ENCODE measurements at places on chromosomes 2 and 18.
A peak's percentile ranks its signal among the peaks of the same experiment; 100 is the strongest.

DNA sequence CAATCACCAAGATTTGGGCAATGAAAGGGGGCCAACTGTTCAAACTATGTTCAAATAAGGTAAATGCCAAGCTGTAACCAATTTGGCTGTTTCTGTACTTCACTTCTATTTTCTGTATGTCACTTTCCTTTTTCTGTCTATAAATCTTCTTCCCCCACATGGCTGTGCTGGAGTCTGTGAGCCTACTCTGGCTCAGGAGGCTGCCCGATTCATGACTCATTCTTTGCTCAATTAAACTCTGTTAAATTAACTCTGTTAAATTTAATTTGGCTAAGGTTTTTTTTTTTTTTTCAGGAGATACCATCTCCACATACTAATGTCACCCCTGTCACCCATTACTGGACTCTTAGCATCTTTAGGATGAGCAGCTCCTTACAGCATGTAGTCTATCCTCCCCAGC lies 178.8 kb upstream of the TWIST2 start:
- peak; percentile 55 for DNase-seq

DNA sequence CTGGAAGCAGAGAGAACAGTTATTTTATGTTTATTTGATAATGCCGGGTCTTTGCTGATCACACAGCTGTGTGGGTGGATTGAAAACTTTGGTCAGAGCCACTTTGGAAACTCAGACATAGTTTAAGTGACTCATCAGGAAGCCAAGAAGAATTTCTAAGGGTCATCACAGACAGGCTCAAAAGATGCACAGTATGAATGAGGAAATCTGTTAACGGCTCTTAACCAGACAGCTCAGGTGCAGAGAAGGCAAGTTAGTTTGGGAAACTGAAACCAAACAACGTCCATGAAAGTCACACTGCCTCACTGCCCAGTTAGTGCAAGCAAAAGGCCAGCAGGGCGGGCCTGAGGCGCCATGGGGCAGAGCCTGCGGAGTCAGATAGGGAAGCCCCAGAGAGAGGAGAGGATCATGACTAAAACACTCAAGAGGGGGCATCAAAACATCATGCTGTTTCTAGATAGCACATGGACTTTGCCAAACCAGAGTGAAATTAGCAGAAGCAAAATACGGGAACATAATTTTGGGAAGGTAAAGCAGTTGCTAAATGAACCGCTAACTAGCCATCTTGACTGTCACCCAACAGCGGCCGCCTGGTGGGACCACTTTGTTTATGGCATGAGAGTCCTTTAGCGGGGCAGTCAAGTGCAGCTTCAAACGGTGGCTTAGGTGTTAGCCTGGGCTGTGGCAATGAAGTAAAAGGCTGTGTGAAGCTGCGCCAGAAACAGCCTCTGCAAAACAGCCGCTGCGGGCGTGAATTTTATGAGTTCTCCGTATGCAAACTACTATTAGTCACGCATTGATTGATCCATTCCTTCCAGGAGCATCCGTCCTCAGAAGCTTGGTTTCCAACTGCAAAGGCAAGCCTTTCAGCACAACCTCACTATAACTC lies 101.2 kb downstream of the KCTD18 start:
- peak; percentile 90 for DNase-seq

DNA sequence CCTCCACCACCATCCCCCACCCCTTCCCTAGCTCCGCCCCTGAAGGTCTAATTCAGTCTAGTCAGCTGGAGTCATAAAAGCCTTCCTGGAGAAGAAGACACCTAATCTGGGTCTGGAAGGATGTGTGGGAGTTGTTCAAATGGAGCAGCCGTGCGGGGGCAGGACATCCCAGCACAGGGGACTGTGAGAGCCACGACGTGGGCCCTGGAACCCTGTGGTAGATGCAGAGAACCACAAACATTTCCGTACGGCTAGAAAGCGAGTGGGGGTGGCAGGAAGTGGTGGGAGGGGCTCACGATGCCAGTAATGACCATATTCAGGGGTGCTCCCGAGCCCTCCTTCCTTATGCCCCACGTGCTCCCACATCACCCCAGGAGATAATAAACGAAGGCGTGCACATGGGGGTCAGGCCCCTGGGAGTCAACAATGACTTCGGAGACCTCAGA lies 20.9 kb upstream of the COL6A3 start:
- peak; percentile 89 for DNase-seq

GRCh38 chr18:24190590-24190989 lies 51.7 kb downstream of the CABYR start:
- peak; percentile 13 for DNase-seq

DNA sequence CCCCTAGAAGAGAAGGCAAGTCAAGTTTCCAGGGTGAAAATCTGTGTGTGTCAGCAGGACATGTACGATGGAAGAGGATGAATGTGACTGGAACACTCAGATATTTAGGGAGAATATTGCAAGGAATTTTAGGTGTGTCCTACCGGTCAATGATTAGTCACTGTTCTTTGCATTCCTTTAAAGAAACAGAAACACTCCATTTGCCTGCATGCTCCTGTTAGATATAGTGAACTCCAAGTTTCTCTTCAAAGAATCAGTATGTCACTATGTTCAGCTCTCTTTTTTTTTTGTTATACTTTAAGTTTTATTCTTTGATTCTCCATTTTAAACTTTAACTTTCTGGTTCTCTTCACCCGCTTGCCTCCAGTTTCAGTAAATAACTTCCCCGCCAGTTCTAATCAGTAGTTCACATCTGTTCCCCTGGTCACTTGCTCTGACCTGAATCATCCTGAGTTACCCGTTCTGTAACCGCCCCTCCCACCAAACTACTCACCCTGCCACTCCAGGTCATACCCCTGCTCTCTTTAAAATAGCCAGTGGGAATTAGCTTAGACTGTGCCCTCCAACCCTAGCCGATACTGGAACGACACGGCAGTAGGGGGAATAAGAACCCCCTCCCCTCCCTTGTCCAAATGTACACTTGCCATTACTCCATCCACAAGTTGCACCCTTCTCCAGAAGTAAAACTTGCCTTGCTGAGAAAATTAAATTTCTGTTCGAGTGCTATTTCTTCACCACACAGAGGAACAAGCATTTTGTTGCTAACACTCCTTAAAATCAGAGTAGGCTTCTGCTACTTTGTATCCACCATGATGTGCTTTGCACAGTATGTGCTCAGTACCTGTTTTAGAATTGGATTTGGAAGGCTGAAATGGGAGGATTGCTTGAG lies 268.4 kb downstream of the METTL4 start:
- peak; percentile 69 for DNase-seq

- no peak for DNase-seq
These were observed 13.3 kb upstream of the CCDC195 start for GRCh38 chr2:224729435-224729834.

- peak; percentile 3 for DNase-seq
These were observed 16.7 kb upstream of the EPB41L5 start for GRCh38 chr2:119996148-119996547.

DNA sequence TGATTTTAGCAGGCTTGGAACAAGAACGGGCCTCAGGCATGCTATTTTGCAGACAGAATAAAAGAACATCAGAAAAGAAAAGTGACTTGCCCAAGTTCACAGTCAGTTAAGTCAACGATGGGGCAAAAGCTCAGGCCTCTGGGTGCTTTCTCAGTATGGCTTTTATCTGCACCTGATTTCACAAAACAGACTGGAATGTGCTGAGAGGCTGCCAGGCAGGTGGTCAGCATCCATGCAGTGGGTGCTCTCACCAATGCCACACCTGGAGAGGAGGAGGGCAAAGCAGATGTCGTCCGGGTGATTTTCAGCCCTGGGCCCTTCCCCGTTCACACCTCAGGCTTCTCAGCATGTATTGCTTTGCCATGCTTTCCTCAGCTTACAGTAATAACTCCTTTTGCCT lies 854.6 kb downstream of the RNF144A start:
- no peak for DNase-seq

DNA sequence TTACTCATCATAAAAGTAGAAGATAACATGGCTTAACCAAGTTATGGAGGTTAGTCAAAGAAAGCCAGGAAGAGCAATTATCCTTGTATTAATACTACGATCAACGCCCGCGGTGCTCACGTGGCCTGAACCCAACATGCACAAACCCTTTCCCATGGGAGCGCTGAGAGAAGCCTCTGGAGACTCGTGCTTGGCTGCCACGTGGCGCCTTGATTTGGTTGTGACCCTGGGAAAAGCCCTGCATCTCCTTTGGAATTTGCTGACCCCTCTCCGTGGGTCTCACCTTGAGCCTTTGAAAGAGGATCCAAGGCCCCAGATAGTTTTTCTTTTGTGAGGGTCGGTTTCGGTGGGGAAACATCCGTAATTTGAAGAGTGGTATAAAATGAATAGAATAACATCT lies 255.6 kb downstream of the DCDC2C start:
- no peak for DNase-seq

DNA sequence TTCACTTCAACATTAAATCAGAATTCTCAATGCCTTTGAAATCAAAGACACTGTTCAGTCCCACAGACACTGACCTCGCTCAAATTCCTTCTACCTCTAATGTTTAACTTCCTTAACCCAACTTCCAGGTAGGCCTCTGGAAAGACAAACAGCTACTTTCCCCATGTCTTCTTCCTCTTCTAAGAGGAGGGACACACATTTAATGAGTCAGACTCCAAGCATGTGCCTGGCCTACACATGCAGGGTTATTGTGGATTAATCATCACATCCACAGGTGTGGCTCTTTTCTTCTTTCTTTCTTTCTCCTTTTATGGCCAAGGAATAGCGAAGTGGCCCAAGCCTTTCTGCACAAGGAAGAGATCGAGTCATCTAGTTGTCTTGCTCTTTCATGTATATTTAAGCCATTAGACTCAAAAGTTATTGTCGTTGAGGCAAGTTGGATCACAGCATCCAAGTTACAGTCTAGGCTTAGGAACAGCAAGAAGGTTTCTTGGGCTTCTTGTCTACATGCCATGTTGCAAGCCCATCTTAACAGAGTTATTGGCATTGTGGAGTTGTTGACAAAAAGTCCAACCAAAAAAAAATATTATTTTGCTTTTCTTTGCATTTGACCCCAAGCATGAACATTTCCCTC lies 387.8 kb downstream of the IRS1 start:
- DNase-seq: peak; percentile 64

DNA sequence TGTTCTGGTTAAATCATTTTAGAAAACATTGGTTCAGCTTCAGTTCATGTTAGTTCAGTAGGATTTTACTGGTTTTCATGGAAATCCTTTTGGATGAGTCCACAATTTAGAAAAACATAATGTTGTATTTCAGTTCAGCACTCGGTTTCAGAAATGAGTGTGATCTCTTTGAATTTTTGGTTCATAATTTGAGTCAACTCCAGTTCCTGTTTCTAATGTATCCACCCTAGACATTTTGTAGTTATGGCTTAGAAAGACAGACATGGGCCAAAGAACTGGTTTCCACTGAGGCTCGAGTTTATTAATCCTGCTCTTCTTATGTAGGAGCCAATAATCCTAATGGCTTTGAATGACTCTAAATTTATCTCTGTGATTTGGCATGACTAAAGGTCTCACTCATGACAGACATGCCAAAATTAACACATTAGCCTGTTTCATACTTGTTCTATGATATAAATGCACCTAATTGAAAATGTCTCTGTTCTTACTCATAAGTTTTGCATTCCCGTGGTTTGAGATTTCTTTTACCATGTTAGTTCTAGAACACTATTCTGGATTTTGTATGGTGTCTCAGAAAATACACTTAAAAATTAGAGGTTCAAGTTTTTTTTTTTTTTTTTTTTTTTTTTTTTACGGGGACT lies 82.3 kb upstream of the SPRED2 start:
- peak; percentile 61 for DNase-seq

DNA sequence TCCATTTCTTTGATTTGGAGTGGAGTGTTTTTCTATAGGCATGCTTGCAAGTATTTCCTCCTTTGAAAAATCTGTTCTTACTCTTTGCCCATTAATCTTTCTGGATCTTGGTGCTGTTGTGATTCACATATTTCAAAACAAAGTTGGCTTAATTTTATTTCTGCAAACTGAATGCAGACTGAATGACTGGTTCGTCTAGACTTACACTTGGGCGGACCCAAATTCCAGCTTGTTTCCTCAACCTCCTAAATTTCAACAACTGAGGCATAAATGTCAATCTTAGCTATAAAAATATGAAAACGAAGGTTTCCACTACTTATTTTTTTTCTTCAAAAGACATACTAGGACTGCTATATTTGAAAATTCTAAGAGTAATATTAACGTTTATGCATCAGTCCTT lies 59.0 kb downstream of the ANKRD44 start:
- peak; percentile 40 for DNase-seq

- no peak for DNase-seq
These were observed 44.8 kb upstream of the CAVIN2 start for GRCh38 chr2:191891656-191892055.
